ENCODE measurements at places on chromosomes 13 and 19. TPM values are rescaled to one million over a fixed set of nuclear protein-coding genes. Genes with fewer than 3 reads are reported as not detected.

GRCh38 chr13:83839146-83839545 is 43.1 kb downstream of the SLITRK1 start:
- no peak for DNase-seq

DNA sequence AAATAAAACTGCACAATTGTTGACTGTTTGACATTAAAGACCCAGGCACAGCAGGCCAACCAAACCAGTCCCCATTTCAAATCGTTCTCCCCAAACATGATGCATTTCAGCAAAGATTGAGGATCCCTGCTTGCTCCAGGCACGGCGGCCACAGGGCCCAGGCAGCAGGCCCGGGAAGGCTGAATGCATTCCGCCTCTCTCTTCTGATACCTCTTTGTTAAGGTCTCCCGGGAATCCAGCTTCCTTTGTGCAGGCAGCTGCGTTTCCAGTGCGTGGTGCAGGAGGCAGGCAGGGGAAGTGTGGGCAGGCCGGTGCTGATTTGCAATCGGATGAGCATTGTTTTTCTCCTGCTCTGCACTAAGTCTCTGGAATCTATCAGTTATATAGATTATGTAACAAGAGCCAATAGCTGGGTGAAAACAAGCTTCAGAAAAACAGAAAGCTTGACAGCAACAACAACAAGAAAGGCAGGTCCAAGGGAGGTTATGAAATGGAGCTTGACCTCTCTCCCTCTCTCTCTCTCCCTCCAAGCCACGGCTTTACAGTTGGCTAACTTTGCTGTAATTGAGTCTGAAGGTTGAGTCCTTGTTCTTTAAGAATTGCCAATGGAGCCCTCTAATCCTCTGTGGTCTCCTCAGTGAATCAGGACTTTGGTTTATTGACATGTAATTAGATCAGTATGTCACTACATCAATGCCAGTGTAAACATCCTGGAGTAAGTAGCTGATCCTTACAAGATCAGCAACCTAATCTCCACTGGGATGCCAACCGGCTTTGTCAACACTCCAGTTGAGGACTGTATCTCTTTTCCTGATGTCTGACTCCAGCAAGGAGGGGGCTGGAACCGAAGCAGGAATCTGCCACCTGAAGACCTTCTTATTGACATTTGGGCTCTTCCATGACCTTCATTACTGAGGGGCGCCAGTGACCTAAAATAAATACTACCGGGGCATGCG is 338.0 kb downstream of the TEX29 start:
- DNase-seq: no peak

The SH2D3A gene
- 52.1 TPM for total RNA-seq

The DOCK6 gene
- total RNA-seq: 64.7 TPM

The CAPNS1 gene
- total RNA-seq: 814 TPM

The DENND1C gene
- total RNA-seq: 2.8 TPM

The SPTBN4 gene
- total RNA-seq: 0.15 TPM

The STXBP2 gene
- 209 TPM for total RNA-seq

Measured in left colon (tissue), 2 donors.